ENCODE measurements at places on chromosomes 5 and 9.

DNA sequence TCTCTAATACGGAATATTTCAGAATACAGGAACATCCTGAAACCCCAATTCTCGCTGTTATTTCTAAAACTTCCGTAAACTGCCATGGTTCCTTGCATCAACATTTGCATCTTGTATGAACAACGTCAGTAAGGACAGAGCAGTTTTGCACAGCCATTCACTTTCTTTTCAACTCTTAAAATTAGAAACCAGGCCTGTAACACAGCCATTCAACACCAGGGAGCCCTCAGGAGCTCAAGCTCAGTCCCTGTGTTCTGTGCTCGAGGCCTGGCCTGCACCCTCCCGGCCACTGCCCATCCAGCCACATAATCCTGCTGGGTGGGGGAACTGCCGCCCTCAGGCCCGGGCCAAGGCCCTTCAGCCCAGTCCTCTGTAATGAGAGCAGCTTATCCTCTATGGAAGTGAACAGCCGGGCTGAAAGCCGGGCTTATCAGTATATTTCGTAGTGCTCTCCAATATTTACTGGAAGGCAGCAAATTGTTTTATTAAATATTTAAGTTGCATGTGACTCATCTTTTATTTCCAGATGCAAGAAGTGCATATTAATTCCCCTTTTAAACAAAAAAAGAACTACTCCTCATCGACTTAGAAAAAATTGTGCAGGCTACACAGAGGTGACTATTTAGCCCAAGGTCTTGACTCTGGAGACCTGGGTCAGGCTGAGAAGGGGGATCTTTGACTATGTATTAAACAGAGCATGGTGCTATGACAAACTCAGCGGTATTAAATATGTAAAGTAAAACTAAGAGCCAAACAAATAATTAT is 33.2 kb upstream of the SLC6A3 start:
- no peak for DNase-seq

DNA sequence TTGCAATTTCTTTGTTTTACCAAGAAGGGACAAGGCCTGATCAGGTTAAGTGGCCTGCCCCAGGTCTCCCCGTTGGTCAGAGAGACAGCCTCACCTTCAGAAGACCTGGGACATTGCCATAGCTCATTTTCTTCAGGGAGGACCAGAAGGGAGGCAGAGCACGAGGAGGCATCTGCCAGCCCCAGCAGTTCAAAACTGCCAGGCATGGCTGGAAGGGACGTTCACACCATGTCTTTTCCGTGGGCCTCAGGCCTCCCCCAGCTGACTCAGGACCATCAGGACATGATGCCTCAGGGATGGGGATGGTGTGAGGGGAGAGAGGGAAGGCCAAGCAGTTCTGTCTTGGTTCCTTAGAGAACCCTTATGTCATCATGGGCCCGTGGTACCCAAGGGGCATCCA is 16.5 kb downstream of the IGIP start:
- no peak for DNase-seq

GRCh38 chr5:135468541-135468940 is 16.4 kb upstream of the TIFAB start:
- DNase-seq: no peak

DNA sequence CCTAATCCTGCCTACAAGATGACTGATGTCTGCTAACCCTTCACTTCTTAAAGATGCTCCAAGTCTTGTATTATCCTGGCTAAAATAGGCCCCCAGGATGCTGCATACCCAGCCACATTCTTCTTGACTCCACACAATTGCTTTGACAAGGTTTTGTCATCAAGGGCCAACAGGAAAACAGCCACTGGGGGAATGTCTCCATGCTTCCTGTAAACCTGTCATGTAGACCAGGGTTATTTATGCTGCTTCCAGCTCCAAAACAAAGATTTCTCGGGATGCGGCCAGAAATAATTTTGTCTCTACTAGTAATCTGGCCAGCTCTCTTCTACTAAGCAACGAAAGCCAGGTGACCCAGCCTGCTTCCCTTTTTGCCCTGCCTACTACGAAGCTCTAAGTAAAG is 53.8 kb downstream of the SHB start:
- no peak for DNase-seq

GRCh38 chr9:87336914-87337333 is 160.7 kb upstream of the DAPK1 start:
- DNase-seq: peak; percentile 78

DNA sequence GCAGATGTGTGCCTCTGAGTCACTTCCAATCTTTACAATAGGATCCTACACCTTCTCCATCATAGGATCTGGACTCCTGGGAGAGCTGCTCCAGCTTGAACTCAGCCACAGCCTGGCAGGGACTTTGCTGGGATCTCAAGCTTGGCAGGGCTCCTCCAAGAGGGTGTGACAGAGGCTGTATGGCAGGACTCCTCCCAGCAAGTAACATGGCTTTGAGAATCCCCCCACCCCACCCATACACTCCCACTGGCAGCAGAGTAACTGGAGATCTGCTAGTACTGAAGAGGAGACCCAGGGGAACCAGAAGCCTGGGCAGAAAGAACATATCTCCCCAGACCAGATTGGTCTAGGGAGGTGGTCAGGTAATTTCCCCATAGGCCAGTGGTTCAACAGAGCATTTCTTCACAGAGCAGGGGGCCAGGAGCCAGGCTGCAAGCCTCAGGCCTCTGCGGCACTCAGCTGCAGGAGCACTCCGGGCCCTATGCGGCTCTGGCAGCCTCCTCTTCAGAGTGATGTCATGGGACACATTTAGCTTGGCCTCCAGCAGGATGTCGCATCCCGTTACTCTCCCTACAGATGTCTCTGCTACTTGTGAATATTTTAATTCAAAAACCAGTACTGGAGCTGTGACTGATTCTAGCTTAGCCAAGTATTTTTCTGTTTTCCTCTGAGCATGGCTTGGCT is 1.7 kb upstream of the ACSL6 start:
- DNase-seq: no peak

DNA sequence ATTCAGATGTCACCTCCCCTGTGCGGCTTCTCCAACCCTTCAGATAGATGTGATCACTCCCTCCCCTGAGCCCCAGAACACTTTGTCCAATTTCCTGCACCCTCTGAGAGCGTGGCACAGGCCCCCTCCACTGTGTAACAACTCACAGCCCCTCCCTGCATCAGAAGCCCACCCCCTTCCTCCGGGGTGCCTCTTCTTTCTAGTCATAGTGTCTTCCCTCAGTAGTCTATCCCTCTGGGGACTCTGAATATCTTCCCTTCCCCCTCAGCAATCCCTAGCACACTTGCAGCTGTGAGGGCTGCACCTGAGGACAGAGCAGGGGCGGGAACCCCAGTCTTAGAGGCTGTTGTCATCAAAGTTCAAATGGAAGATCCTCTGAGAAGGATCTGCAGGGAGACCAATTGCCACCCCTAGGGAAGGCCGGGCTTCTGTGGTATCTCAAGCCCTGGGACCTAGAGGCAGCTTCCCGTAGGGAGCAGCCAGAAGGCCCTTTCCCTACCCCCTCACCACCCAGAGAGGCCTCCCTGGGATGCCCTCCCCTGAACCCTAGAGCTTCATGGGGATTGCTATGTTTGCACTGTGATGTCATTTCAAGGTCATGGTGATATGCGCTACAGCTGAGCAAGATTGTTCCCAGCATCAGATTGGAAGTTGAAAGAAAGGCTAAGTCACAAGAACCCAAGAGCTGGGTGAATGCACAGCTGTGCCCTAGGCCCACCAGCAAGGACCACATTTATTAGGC is 70.7 kb downstream of the THBS4 start:
- DNase-seq: no peak

DNA sequence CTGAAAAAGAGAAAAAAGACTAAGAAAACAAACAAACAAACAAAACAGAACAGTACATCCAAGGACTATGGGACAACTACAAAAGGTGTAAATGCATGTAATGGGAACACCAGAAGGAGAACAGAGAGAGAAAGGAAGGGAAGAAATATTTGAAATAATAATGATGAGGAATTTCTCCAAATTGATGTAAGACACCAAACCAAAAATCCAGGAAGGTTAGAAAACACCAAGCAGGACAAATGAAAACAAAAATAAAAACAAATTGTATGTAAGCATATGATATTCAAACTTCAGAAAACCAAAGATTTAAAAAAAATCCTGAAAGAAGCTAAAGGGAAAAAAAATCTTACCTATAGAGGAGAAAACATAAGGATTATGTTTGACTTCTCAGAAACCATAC is 125.9 kb upstream of the ACTBL2 start:
- no peak for DNase-seq

- DNase-seq: peak; percentile 6
Measured at GRCh38 chr5:173796721-173797495, 91.2 kb upstream of the CPEB4 start.

- DNase-seq: peak; percentile 83
Measured at GRCh38 chr9:83622939-83623678, at the start of gene IDNK. IDNK (plus strand) TSS chr9:83623143; CDS start chr9:83623172, 29 bp downstream.

DNA sequence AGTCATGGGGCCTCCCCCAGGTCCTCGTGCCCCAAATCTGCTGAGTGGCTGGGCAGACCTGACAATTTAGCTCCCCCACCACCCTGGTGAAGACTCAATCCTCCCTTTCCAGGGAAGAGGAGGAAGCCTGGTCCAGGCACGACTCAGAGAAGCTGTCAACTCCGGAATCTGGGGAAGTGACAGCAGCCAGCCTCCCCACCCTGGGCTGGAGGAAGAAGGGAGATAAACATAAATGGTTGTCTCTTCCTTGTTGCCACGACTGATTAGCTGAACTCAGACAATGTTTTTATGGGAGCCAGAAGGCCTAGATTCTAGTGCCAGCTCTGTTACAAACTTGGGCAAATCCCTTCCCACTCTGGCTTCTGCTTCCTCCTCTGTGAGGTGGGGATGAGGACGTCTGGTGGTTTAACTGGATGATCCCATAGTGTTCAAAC is 15.4 kb downstream of the CCDC69 start:
- DNase-seq: peak; percentile 41

DNA sequence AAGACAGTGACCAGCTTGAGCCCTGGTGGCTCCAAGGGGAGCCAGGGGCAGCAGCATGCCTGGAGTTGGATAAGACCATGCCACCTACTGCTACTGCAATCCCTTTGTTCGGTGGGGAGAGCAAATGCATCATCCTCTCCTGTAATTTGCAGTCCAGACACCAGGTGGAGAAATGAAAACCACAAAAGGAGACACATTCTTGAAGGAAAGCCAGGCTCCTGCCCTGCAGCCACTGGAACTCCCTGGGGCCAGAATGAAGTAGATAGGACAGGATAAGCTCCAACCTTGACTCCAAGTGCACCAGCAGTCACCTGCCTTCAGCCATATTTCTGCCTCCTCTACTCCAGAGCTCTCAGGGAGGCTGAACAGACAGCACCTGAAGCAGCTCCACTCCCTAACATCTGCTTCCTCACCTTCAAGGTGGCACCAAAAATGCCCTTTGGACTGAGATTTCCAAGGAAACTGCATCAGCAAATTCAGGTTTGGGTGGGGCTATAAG is 65.1 kb upstream of the IQGAP2 start:
- peak; percentile 74 for DNase-seq

GRCh38 chr9:16542290-16542689 is 328.2 kb downstream of the BNC2 start:
- DNase-seq: no peak

DNA sequence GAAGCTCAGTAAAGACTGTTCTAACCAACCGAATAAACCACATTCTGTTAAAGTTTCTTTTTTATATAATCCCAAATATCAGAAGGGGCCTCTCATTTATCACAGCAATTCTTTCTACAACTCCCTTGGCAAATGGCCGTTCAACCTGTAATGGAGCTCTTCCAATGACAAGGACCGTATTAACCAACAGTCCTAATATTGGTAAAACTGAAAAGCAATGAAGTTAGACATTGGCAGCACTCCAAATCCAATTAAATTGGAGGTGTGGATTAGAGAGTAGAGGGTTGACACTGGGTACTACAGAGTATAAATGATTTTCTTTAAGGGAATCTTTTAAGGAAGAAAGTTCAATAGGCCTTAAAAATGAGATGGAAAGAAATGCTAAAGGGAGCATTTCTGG is 842 bp downstream of the TMED7 start:
- no peak for DNase-seq

GRCh38 chr5:53165431-53166182 is 56.0 kb upstream of the MOCS2 start:
- no peak for DNase-seq

- no peak for DNase-seq
Measured at GRCh38 chr5:1918488-1919208, 35.9 kb upstream of the IRX4 start.

DNA sequence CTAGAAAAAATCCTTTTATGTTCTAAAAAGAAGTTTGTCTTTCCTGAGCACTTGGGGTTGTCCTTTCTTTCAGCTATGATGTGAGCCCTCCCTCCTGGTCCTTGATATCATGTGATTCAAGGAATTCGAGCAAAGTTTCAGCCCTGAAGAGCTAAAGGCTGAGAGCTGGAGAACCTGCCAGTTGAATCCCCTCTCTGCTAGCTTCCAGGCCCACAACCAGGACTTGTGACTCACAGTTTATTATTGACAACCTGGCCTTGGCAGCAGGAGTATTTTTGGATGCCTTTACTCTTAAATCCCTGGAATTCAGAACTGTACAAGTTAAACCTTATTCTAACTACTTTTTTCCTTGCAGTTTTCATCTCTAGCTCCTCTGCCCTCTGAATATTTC is 182.8 kb downstream of the SPOCK1 start:
- no peak for DNase-seq

DNA sequence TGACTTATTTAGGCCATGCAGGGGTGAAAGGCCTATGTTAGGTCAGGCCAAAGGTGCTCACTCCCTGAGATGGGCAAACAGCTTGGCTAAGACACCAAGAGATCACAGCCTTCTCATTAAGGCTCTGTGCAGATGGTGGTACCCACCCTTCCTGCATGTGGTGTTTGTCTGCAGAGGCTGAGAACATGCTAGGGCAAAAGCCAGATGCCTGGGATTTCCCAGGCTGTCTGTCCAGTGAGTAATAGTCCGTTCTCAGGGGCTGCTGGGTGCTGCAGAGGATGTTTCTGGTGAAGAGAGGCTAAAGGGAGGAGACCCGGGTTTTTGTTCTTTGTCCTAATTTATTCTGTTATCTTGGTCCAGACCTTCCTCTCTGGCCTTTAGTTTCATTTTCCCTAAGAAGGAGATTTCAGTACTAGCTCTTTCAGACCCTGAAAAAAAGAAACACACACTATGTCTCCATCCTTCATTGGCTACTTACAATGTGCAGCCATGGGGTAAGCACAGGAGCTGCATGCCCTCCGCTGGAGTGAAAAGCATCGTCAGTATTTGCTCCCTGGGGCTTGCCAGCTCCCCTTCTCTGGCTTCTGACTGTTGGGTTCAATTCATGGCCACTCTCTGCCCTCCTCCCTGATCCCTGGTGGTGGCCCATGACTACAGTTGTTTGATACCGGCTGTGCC is 23.4 kb upstream of the GLRA1 start:
- peak; percentile 14 for DNase-seq

GRCh38 chr5:105687493-105687892 is 1983.2 kb downstream of the EFNA5 start:
- no peak for DNase-seq

GRCh38 chr9:93682155-93682968 is 106.0 kb downstream of the PHF2 start:
- DNase-seq: peak; percentile 75

Measured in OCI-M1 (cell line).